ENCODE measurements at places on chromosomes 7 and 10. TPM values are rescaled to one million over a fixed set of nuclear protein-coding genes. Genes with fewer than 3 reads are reported as not detected.

SORCS3 gene
- not detected for total RNA-seq

WDFY4 gene
- not detected for total RNA-seq

EGR2 gene
- total RNA-seq: 0.43 TPM

AKR1C2 gene
- total RNA-seq: 4,175 TPM

FEZF1 gene
- total RNA-seq: not detected

KEL gene
- not detected for total RNA-seq

FRMPD2 gene
- not detected for total RNA-seq

CLEC5A gene
- total RNA-seq: not detected

CAV2 gene
- total RNA-seq: 170 TPM

Data from A549 treated with CORT108297 at 1 μM for 4 hours (cell line).